Mucosa of gallbladder (tissue), 1 donor: ENCODE measurements at places on chromosomes 12 and 14. TPM values are rescaled to one million over a fixed set of nuclear protein-coding genes. Genes with fewer than 3 reads are reported as not detected.
A peak's percentile ranks its signal among the peaks of the same experiment; 100 is the strongest.

SLC5A8 gene
- total RNA-seq: 0.06 TPM

DNA sequence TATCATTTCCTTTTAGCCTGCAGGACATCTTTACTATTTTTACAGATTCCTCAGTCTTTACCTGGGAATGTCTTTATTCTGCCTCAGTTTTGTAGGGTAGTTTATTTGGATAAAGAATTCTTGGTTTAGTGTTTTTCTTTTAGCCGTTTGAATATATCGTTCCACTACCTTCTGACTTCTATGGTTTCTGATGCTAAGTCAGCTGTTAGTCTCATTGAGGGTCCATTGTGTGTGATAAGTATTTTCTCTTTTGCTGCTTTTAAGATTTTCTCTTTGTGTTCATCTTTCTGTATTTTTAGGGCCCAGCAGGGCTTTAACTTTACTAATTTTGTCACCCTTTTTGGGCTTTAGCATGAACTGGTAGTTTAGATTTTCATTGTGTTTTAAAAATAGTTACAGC lies 113.5 kb downstream of the MNAT1 start:
- DNase-seq: no peak

DNA sequence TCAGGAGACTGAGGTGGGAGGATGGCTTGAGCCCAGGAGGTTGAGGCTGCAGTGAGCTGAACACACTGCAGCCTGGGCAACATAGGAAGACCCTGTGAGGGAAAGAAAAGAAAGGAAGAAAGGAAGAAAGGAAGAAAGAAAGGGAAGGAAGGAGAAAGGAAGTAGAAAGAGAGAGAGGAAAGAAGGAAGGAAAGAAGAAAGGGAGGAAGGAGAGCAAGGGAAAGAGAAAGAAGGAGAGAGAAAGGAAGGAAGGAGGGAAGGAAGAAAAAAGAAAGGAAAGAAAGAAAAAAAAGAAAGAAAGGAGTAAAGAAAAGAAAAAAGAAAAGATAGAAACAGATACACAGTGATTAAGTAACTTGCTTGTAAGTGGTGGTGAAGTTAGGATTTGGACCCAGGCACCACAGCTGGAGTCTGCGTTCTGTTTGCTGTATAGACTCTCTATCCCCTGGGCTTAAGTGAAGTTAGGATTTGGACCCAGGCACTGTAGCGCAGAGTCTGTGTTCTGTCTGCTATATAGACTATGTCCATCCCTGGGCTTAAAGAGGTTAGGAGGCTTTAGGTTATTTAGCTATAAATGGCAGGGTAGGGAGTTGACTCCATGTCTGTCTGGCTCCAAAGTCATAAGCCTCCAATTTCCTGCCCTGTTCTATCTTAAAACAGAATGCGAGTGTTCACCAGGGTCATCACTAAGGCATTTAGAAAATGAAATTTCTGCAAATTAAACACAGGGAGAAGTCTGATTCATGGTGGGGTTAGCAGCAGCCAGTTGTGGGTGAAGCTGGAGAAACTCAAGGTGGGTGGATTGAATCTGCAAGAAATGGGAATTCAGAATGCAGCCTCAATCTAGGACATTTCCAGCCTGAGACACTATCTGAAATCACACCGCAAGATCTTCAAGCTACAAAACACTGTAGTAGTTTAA lies 13.3 kb upstream of the C12orf75 start:
- DNase-seq: no peak

- DNase-seq: peak; percentile 64
These were observed 9.8 kb downstream of the CTDSP2 start for GRCh38 chr12:57836442-57837375.

DNA sequence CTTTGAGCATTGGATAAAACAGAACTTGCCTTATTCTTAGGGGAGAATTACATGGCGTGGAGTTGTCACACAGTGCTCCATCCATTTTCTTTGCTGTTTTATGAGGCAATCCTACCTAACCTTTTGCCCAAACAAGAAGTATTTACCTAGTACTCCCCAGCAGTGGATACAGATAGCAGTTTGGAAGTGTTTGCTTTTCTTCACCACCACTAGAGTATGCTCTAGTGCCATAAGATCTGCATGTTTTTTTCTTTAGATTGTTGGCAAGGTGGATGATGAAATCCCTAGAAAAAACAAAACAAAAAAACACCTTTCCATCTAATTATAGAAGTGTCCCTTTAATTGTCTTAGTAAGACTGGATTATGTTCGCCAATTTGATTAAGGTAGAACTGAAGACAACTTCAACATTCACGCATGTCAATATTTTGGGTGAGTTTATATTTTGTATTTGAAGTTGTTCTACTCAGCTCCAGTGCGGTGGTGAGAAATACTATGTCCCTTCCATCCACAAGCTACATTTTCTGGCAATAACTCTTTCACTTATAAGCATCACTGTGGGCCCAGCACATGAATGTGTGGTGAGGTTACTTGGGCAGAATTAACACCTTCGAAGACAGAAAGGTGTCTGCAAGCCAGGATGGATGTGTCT lies 23.6 kb upstream of the TMEM260 start:
- DNase-seq: no peak

DNA sequence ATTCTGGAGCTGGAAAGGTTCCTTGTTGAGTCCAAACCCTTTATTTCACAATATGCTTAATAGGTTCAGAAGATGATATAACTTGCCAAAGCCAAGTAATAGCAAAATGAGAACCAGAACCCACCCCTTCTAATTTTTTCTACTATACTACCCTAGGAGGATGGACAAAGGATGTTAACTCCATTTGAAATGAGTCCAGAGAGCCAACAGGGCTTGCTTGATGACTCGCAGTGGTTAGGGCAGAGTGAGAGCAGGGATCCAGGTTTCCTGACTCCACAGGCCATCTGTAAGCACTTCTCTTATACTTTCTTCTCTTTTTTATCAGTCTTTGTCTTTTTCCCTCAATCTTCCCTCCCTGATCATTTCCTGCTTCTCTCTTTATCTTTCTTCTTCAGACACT lies 668.1 kb downstream of the MED13L start:
- DNase-seq: no peak

DNA sequence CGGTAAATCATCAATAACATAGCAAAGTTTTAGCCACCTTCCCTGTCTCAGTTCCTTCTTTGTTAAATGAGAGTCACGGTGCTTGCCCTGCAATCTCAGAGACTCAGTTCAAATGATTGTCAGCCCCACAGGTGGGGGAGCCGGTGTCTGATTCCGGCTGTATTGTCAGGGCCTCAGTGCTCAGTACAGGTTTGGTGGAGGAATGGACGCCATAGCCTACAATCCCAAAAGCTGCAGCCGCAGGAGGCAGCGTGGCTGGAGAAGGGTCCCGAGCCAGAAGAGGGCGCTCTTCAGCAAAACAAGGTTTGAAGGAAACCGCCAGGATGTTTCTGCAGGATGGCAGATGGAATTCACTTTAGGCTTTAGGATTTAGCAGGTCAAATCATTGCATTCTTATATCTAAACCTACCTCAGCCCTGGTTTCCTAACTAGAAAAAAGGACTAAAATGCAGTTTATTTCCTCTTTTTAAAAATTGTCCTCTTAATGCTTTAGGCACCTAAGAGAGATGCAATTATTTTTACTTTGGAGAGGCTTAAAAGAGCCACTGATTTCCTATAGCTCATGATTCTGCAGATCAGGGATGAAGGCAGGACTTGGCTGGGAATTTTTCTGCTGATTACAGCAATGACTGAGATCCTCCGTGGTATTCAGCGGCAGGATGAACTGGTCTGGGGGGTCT lies 29.2 kb downstream of the FOS start:
- DNase-seq: peak; percentile 86

PTPRQ gene
- total RNA-seq: 1.3 TPM

DNA sequence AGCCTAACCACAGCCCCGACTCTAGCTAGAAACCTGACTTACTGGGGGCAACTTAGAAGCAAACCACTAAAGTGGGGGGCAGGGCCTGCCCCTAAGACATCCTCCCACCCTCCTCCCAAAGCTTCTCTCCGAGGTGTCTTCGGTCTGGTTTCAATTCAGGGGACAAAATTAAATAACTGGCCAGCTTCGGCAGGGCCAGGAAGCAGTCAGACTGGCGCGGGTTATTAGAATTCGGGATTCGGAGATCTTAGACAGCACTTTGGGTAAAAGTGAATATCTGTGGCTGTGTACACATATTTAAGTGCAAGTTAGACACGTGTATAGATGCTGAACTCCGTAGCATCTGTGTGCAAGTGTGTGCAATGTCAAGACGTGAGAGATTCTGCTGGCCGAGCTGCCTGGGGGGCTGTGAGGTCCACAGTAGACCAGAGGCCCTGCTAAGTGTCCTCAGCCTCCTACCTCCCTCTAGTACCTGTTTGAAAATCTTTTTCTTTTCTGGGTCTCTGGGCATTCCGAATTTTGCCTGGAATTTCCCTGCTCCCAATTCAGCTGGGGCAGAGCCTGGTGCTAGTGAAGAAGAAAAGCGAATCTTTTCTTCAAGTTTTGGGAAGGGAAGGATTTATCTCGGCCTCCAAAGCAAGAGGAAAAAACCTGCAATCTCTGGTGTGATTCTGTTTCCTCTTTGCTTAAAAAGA lies 4.0 kb upstream of the HOXC10 start:
- DNase-seq: no peak

DNA sequence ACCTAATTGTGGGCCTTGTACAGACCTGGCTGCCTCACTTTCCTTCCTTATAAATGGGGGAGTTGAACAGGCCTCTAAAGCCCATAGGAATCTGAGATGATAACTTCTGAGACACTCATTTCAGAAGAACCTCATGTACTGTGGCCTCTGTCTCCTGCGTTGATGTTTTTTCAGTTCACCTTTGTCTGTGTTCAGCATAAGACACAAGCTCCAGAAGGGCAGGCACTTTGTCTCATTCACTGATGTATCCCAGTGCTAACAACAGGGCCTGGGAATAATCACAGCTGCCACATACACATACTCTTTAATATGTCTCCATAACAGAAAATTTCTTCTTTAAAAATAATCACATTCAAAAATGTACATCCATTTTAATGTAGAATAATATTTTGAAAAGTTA lies 3.3 kb downstream of the FGD6 start:
- no peak for DNase-seq

- peak; percentile 81 for DNase-seq
These were observed 62.3 kb downstream of the FOS start for GRCh38 chr14:75340921-75341320.

- DNase-seq: peak; percentile 44
These were observed 151.0 kb upstream of the ATP2B1 start for GRCh38 chr12:89859508-89860220.

GLT8D2 gene
- total RNA-seq: 17.9 TPM

TAS2R46 gene
- total RNA-seq: 0.46 TPM

GRCh38 chr12:92408072-92408900 lies 262.6 kb upstream of the BTG1 start:
- DNase-seq: no peak

GYS2 gene
- total RNA-seq: not detected

RND1 gene
- 14.6 TPM for total RNA-seq

GRCh38 chr12:47795121-47795813 lies 22.2 kb downstream of the SLC48A1 start:
- no peak for DNase-seq

DNA sequence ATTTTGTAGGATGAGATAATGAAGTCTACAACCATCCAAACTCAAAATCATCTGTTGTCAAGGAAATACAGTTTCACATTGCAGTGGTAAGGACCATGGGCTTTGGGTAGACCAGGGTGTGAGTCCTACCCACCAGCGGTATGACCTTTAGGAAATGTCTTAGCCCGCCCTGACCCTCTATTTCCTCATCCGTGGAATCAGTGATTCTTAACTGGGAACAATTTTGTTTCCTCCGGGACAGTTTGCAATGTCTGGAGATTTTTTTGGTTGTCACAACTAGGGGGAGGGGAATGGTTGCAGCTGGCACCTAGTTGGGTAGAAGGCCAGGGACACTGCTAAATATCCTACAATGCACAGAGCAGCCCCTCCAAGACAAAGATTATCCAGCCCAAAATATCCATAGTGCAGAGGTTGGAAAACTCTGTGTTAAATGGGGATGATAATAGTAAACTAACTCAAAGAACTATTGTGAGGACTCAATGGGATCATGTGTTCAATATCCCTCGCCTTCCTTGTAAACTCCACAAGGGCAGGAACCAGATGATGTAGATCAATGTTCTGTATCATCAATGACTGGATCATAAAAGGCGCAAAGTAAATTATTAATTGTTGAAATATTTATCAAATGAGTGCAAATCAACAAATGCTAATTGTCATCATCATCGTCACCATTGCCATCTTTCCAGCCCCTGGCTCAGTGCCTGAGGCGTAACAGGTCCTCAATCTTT lies 15.7 kb upstream of the IFT81 start:
- DNase-seq: no peak

CHST11 gene
- 16.7 TPM for total RNA-seq

OVCH1 gene
- not detected for total RNA-seq

DNA sequence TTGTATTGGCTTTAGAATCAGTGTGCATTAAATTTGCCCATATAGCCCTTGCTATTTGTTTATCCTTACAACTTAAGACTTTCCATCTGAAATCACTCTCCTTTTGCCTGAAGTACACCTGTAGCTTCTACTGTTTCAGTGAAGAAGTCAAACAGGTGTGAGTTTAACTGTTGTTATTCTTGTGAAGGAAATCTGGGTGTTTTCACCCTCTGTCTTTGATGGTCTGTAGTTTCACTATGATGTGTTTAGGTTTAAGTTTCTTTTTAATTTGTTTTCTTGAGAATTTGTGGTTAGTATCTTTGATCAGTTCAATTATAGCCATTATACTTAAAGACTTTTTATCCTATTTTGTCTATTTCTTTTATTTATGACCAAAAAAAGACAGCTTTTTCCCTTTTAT lies 68.9 kb upstream of the BBS10 start:
- DNase-seq: no peak

GRCh38 chr12:88816201-88816600 lies 235.9 kb upstream of the KITLG start:
- DNase-seq: no peak

- DNase-seq: peak; percentile 83
These were observed 15.2 kb downstream of the RASSF3 start for GRCh38 chr12:64625243-64626077.

IL31 gene
- not detected for total RNA-seq

DNA sequence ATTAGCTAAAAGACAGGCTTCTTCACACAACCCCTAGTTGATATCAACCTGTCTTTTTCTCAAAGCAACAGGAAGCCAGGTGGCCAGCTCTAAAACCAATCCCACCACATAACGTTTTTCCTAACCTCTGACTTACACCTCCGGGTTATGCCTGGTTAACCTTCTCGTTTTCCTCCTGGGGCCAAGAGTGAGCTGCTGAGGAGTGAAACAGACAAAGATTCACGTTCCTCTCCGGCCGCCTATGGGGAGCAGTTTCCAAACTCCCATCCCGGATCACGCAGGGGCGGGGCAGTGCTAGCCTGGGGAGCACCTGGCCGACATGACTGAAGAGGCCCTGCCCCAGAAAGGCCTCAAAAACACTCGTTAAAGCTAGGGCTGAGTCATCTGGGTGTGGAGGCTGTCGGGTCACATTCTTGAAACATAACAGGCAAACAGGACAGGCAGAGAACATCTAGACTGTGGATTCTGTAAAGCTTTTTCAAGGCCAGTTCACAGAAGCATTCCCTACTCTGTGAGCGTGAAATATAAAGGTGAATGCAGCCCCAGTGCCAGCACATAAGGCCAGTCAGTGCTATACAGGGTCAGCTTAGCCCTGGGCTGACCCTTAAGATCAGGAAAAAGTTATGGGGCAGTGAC lies 25.9 kb upstream of the LGALS3 start:
- DNase-seq: peak; percentile 91

FOXM1 gene
- total RNA-seq: 2.6 TPM
